ENCODE measurements at places on chromosomes 7 and 10. TPM values are rescaled to one million over a fixed set of nuclear protein-coding genes. Genes with fewer than 3 reads are reported as not detected.
A peak's percentile ranks its signal among the peaks of the same experiment; 100 is the strongest.

Gene GSAP
- total RNA-seq: 6.4 TPM

Gene SPAM1
- total RNA-seq: not detected

Gene SPDYE16
- not detected for total RNA-seq

Gene GDF10
- total RNA-seq: 1.9 TPM

Gene PAPSS2
- 13.4 TPM for total RNA-seq

Gene RSPH10B2
- 0.19 TPM for total RNA-seq

Gene RASA4
- total RNA-seq: 7.0 TPM

Gene PSD
- total RNA-seq: 2.2 TPM

DNA sequence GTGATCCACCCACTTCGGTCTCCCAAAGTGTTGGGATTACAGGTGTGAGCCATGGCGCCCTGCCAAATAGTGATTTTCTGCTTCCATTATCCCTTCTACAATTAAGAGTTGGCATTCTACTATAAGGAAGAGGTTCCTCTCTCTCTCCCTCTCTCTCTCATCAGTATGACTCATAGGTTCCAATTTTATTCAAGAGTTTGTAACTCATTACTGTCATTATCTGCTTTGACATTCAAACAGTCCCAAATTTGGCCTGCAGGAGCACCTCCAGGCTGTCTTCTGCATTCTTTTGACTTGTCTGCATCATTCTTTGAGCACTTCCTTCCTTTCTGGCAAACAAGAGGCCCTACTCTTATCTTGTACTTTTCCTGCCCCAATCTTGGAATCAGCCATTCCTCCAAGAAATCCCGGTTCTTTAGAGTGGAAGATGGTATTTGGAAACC, 33.2 kb upstream of the CALU start:
- DNase-seq: no peak

DNA sequence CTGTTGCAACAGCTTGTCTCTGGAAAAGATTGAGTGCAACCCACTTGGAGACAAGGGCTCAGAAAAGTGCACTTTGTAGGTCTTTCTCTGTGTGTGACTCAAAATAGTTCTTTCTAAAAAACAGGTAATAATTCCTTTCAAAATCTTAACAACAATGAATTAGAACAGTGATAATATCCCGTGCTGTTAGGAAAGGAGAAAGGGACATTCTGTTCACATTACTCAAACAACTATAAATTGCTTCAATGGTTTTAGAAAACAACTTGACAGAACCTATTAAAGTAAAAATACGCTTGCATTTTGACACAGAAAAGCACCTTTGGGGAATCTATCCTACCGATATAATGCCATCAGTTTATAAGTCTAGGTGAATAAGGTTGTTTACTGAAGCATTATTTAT, 468.1 kb upstream of the DPP6 start:
- no peak for DNase-seq

DNA sequence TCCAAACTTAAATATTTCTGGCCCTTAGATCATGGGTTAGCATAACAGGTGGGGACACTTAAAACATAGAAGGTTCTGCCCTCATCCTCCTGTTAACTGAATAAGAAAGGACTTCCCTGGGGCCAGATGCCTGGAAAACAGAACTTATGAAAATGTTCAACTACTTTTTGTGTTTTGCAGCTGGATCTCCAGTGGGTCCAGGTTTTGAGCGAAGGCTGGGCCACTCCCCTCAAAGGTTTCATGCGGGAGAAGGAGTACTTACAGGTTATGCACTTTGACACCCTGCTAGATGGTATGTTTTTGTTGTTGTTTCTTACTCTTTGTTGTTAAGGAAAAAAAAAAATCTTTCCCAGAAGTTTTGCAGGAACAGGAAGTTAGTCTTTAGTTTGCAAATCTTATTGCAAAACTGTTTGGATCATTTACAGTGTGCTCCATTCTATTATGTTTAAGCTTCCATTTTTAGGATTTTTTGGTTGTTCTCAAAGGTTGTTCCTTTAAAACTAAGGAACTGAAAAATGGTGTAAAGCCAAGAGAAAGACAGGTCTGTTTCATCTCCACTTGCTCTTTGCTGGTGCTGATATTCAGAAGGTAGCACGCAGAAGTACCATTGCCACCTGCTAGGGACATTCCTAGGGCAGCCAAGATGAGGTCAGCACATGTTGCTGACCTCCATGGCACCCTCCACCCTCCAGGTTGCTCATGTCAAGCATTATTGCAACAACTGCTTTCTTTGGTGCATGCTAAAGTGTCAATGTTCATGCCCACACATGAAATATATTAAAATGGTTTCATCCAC, 56.1 kb downstream of the PAPSS2 start:
- no peak for DNase-seq

- no peak for DNase-seq
These were observed 501.2 kb downstream of the PARD3 start for GRCh38 chr10:34313888-34314287.

DNA sequence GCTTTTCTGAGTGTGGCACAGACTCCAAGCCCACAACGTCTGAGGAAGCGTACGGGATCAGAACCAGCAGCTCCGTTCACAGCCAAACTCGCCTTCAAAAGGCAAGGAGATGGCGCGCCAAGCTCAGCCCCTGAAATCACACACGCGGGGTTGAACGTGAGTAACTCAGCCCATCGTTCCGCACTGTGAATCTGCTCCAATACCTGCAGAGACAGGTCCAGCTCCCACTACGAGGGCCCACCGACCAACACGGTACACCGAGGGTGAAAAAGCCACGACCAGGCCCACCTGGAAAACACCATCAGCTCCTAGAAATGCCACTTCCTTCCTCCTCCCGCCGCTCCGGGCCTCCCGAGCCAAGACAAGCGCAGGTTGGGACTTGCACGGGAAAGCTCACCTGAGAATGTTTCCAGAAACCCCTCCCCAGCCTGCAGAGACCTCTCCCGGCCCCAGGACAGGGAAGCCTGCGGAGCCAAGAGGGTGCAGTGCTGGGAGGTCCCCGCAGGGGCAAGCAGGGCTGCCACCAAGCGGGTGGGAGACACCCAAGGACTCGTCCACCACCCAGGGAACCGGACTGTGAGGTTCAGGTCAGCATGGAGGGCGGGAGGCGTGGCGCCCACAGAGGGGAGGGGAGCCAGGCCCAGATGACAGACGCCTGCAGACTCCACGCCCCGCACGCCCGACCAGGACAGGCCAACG, 93.9 kb upstream of the PDGFA start:
- no peak for DNase-seq

DNA sequence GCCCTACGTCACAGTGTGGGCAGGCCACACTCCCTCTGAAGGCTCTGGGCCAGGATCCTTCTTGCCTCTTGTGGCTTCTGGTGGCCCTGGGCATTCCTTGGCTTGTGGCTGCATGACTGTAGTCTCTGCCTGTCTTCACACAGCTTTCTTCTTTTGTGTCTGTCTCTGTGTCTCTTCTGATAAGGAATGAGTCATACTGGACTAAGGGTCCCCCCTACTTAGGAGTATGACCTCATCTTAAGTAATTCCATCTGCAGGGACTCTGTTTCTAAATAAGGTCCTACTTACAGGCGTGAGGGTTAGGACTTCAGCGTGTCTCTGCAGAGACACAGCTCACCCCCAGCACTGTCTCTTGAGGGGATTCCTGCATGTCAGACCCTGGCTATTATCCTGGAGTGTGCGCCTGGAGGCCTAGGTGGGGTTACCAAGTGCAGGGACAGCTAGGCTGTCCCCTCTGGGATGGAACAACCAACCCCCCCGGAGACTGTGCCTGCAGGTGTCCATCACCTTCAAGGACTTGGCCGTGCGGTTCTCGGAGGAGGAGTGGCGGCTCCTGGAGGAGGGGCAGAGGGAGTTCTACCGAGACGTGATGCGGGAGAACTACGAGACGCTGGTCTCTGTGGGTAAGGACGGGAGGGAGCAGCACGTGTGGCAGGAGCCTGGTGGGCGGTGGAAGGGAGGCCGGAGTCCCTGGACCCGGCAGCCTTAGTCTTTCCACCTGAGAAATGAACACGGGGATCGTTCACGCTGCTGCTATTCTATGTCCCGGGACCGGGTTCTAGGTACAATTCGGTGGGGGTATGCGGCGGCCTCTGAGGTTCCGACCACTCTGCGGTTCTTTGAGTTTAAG, 54.1 kb downstream of the ZNF467 start:
- peak; percentile 58 for DNase-seq

- DNase-seq: peak; percentile 86
These were observed 9.8 kb downstream of the SAP25 start for GRCh38 chr7:100563809-100564400.

GRCh38 chr7:127587663-127588018, 570 bp upstream of the ARF5 start:
- DNase-seq: no peak

GRCh38 chr7:4274286-4274685, 407.8 kb upstream of the FOXK1 start:
- no peak for DNase-seq

DNA sequence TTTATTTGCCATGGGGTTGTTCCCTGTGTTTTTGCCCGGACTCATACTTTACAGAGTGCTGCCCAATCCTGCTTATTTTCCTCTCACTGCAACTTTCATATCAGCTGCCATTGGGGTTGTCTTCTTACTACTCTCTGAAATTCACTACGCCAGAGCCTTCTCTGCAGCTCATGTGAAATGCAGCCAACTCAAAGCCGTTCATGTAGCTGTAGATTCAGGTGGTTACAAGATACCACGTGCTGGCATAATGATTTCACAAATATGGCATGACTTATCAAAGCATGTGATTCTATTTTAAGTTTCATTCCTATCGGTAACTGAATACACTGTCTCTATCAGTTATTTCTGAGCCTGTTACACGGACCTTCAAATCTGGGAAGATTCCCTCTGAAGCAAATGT, 130.3 kb upstream of the WNT16 start:
- DNase-seq: no peak

GRCh38 chr7:105157278-105157677, 143.3 kb downstream of the KMT2E start:
- DNase-seq: no peak

DNA sequence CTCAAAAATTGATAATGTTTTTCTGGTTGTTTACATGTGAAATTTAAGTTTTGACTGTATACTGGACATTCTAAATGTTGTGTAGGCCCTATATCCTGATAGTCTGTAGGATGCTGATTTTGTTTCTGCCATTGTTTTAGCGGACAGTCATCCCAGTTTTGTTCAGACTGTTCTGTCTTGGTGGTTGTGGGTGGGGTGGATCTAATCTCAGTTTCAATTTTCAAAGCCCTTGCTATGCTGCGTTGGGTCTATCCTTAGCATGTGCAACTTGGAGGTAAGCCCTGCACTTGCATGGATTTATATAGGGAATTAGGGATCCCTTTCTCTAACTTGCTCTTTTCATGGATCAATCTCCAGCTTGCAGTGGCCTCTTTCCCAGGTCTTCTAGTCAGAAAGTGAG, 19.1 kb downstream of the DBF4 start:
- no peak for DNase-seq

Measured in right atrium auricular region (tissue), 2 donors.